Activated gamma-delta T cell treated with anti-CD3 and anti-CD28 coated beads, Interleukin-2, amount 50 U/mL, for 16 hours (primary cell): ENCODE measurements at places on chromosomes 16 and 17.

GRCh38 chr16:28106467-28107215 is 43.1 kb upstream of the GSG1L start:
- DNase-seq: no peak

- DNase-seq: no peak
Observed at GRCh38 chr16:47562366-47562765, 101.2 kb downstream of the PHKB start.

- no peak for DNase-seq
Observed at GRCh38 chr17:76480632-76481031, 13.2 kb downstream of the AANAT start.

GRCh38 chr17:1050246-1050995 is 53.5 kb downstream of the TIMM22 start:
- DNase-seq: no peak

DNA sequence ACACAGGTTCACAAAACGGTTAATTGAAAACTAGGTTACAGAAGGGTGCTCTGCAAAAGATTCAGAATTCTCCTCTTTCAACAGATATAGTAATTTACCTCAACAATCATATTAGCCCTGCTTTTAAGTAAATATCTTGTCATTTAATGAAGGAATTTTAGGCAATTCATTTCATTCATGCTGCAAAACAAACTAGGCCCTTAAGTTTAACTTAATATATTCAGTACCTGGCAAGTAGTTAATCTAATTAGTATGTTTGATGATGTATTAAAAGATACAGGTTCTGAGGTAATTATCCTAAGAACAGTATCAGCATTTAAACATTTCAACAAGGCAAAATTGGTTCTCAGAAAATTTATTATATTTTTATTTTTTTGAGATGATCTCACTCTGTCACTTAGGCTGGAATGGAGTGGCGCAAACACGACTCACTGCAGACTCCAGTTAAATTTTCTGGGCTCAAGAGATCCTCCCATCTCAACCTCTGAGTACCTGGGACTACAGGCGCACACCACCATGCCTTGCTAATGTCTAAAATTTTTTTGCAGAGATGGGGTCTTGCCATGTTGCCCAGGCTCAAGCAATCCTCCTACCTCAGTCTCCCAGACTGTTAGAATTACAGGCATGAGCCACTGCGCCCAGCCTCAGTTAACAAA is 44.9 kb downstream of the SMURF2 start:
- DNase-seq: no peak

DNA sequence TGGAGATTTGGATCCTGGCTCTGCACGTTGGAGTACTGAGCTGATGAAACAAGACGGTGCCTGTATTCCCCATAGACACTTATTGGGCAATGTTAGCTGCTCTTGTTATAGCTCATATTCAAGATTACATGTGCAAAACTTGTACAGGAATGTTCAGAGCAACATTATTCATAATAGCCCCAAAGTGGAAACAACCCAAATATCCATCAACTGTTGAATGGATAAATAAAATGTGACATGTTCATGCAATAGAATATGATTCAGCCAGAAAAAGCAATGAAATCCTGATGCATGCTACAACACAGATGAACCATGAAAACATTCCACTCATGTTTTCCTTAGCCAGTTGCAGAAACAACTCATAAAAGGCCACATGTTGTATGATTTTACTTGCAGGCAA is 5.7 kb upstream of the SDR42E1 start:
- no peak for DNase-seq

DNA sequence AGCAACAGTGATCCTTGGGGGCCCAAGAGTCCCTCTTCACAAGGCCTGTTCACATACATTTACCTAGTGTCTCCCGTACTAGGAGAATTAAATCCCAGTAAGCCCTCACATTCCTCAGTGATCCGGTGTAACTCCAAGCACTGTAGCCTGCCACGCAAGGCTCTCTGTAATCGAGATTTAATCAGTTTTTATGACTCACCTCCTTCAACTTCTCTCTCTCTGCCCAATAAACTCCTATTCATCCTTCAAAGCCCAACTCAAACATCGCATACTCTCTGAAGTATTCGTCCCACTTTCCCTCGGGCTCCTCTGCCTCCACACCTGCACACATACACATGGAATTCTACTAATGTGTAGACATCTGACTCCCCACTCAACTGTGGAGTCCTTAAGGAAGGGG is 141.8 kb downstream of the CMIP start:
- no peak for DNase-seq

DNA sequence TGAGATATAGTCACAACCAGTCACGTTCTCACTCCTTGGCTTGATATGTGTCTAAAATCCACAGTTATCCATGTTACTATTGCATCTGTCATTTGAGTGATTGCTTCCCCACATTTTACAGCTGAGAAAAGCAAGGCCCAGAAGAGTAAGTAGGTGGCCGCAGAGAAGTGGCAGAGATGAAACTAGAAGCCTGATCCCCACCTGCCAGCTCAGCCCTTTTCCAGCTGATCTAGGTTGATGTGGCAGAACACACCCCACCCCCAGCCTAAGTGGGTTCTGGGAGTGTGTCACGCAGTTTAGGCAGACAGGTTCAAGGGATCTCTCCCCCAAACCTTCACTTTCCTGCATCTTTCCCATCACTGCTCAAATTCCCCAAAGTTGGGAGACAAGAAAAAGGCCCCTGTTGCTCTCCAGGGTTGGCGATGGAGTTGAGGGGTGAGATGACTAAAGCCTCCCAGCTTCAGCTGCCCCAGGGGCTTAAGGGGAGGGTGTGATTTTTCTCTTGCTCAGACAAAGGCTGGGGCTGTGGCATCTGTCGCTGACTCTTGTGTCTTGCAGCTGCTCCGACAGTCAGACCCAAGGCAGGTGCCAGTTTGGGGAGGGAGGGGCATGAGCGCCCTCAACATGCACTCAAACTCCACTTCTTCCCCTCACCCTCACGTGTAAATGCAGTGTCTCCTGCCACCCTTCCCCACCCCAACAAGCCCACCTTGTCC is 48.9 kb upstream of the LHX1 start:
- DNase-seq: no peak

- no peak for DNase-seq
Observed at GRCh38 chr16:11497851-11498289, 88.8 kb downstream of the LITAF start.

DNA sequence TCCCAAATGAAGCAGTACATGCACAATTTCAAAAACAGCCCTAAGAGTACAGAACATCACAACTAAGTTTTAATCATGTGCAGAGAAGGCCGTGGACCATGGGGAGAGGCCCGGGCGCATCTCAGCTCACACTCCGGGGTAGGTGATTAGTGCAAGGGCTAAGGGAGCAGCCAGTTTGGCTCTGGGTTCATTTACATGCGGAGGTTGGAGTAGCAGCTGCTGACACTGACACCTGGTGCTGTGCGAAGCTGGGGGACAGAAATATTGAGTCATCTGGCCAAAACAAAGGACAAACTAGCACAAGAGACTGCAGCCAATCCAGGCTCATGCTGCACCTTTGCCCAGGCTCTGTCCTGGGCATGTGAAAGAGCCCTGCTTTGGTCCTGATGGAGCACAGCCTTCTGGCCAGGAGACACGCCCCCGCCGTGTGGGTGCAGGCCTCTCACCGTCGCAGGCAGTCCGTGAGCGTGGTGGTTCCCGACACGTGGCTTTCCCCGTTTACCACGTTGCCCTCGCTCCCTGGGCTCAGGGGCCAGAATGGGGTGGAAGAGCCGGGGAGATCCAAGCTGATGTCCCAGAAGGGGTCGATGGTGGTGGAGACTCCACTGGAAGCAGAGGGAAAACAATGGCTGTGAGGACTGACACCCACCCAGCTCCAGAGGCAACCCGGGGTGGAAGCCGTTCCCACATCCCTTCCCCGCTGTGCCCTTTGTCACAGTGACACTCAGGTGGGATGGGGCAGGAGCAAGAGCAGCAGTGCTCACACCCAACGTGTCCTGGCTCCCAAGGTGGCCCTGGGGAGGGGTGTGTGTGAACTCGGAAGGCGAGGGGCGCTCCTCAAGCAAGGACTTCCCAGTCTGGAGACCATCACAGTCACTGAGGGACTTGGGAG is 31.9 kb downstream of the USP22 start:
- DNase-seq: no peak

- peak; percentile 54 for DNase-seq
Observed at GRCh38 chr17:9239793-9240658, 218.7 kb downstream of the NTN1 start.

DNA sequence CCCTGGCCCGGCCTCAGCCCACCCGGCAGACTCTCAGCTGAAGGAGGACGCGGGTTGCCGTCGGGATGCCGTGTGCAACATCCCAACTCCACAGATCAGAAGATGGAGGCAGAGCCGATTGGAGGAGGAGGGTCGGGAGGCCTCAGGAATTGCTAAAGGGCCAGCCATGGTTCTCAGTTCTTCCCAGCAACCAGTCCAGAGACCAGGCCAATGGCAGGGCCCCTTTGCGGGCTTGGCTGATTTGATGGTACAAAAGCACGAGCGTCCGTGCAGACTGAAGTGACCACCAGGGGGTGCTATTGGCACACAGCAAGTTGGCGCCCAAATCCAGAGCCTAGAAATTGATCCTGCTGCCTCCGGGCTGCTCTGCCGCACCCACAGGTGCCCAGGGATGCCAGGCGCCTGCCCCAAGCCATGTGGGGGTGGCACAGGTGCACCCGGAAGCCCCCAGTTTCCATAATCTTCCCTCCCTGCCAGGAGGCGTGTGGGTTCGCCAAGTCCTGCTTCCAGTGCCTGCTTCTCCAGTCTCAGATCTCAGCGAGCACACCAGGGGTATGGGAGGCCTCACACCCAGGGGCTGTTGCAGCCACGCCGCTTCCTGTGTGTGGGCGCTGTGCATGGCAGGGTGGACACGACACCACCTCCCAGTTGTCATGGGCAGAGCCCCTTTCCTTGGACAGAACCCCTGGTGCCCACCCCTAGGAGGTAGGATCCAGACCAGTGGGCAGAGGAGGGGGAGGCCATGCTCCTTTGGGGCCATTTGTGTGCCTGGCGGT is 7.1 kb upstream of the TEX19 start:
- DNase-seq: peak; percentile 71

- no peak for DNase-seq
Observed at GRCh38 chr16:88705076-88705684, 1.0 kb downstream of the RNF166 start.

GRCh38 chr16:28311913-28312312 is 19.6 kb downstream of the SBK1 start:
- no peak for DNase-seq

- no peak for DNase-seq
Observed at GRCh38 chr16:82732461-82732860, 105.7 kb downstream of the CDH13 start.

DNA sequence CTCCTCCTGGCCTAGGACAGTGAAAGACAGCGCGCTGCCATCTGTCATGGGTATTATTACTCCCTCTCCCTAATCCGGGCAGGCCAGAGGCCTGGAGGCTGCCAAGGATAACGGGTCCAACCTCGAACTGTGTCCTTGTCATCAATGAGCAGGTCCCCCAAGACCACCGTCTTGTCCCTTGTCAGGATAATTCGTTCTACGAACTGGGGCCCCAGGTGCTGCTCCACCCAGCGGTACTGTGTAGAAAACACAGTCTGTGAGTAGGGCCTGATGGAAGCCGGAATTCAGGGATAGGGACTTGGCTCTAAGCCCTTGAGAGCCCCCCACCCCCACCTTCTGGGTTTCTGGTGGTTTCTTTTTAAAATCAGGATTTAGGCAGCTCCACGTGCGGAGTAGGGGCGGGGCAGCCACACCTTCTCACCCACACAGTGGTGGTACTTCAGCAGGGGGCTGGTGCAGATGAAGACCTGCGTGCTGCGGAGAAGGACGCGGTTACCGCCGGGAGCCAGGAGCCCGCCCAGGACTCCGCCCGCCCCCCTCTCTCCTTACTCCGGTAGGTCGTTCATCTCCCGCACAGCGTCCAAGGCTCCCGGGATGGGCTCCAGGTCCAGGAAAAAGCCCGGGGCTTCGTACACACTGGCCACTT is 787 bp downstream of the NT5C start:
- DNase-seq: no peak

- DNase-seq: no peak
Observed at GRCh38 chr17:57938061-57938502, 17.1 kb downstream of the CUEDC1 start.
